ENCODE measurements at places on chromosomes 16 and 17.

GRCh38 chr16:2614761-2615191 is 67.5 kb upstream of the KCTD5 start:
- no peak for DNase-seq

- DNase-seq: no peak
These were observed 253.3 kb downstream of the STX8 start for GRCh38 chr17:9322326-9322725.

GRCh38 chr17:17072546-17072945 is 30.3 kb downstream of the MPRIP start:
- no peak for DNase-seq

DNA sequence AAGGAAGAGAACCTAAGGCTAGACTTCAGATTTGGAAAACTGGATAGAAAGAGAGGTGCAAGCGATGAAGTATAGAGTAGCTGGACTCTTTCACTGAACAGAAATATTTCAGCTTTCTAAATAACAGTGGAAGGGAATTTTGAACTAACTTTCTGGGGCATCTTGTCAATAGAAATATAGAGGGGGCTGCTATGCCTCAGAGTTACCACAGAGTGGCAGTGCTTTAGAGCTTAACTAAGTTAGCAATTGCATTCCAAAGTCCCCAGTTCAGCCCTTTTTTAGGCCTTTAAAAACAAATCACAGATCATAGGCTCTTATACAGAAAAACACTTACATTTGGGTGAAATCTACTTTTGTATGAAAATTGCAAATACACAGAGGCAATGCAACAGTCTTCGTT is 154.2 kb upstream of the CDH8 start:
- DNase-seq: no peak

- DNase-seq: no peak
These were observed 143.1 kb upstream of the KCNJ18 start for GRCh38 chr17:21549107-21549687.

- DNase-seq: no peak
These were observed 41.8 kb downstream of the IL4R start for GRCh38 chr16:27355610-27356009.

GRCh38 chr17:42055496-42055895 is 5.1 kb upstream of the C17orf113 start:
- DNase-seq: no peak

DNA sequence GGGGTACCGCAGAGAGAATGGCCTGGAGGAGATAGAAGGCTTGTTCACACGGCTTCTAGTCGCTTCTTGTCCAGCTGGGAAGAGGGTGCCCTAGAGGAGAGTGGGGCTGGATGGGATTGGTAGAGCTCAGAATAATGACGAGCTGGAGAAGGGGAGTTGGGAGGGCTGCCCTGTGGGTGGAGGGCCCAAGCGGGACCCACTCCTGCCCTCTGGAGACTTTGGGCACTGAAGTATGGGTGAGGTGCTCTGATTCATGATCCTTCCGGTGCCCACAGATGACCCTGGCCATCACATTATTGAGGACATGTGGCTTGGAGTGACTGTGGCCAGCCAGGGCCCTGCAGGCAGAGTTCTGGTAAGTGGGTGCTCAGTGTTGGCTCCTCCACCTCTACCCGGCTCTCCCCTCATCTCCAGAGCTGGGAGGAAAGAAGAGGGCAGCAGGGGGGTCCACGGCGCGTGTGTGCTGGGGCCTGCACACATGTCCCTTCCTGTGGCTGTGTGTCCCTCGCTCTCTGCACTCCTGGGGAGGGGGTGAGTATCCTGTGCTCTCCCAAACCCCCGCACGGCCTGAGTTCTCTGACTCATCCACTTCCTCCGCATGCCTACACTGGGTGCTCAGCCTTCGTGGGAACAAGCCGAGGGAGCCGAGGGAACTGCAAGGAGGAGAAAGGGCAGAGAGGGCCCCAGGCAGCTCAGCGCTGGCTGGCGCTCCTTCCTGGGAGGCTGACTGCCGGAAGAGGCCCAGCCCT is 8.5 kb downstream of the ITGA3 start:
- peak; percentile 29 for DNase-seq

DNA sequence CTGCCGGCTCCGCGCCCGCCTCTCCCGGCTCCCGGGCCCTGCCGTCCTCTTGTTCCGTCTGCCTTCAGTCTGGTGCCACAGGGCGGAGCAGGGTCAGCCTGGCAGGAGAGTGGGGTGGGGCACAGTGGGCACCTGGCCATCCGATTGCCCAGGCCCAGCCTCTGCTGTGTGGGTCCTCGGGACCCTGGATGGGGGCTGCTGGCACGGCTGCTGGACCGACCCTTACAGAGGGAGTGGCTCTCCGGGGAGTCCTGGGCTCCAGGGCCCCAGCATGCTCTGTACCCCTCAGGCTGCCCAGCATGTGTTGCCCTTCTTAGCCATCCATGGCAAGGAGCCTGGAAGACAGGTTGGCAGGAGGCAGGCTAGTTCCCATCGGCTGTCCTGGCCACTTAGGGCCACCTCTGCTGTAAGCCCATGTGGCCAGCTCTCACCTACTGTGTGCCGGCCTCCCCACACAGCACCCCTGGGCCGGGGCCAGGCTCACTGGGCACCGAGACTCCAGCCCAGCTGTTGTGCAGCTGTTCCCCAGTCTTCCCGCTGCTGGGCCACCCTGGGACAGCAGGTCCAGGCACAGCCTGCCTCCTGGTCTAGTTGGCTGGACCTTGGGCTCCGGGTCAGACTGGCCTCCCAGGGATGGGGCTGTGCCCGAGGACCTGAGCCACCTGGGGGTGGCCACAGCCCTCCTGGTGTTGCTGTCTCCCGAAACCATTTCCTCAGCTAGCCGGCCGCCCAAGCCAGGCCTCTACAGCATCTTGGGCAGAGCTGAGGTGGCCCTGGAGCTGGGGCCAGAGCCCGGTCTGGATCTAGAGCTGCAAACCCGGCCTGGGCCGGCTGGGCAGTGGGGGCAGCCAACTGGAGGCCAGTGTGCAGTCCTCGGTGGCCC is 24.9 kb downstream of the BAHCC1 start:
- DNase-seq: no peak

- no peak for DNase-seq
These were observed 403 bp upstream of the KRTAP3-1 start for GRCh38 chr17:41009301-41009760.

Data from HL-60 (cell line).